ENCODE measurements at places on chromosomes 5 and 9.

DNA sequence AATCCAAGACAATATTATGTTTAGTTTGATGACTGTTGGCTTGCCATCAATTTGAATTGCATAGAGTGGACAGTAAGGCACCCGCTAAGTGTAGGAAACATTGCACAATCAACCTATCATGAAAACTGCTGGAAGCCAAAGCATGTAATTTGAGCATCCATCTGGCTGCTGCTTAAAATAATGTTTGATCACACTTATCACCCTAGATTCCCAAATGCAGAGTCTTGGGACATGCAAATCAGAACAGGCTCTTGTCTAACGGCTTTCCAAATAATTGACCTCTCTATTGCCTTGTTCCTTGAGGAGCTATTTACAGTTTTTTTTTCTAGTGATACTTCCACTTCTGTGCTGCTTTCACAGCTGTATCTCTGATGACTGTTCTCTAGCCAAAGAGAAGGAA, 342.1 kb downstream of the PRR16 start:
- DNase-seq, result no peak

DNA sequence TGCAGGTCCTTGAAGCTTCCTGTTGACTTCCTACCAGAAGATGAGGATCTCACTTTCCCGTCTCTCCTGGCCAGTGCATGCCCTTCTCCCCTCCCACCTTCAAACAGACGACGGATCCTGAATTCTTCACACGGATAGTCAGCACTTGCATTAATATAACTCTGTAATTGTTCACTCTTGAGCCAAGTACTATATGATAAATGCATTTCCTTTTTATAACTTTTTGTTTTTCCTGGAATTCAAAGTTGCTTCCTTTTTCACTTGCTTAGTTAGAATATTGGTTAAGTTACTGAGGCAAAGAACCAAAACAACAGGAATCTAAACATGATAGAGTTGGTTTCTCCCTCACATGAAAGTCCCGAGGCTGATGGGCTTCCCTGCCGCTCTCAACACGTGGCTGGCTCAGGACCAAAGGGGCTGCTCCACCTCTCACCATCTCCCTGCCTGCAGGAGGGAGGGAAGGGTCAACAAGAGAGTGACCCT, 20.2 kb upstream of the EGFL7 start:
- DNase-seq, result no peak

DNA sequence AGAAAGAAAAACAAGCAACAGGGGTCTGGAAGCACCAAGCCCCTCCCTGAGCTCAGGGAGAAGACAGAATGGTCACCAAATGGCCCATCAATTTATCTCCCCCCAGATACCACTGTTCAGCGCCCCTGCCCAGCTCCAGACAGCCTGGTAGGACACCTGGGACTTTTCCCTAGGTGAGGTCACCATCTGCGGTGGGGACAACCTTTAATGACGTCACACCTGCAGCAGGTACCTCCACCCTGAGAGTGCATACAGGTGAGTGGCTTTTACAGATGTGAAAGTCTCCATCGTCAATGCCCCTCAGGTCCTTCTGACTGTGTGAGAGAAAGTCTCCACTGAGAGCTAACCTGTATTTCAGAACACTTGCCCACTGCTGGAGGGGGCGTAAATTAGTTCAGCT, 34.3 kb upstream of the LAMC3 start:
- DNase-seq, result no peak

- no peak for DNase-seq
Measured at GRCh38 chr5:52784737-52785136, 3.0 kb upstream of the ITGA1 start.

- no peak for DNase-seq
Measured at GRCh38 chr9:4508907-4509589, 18.8 kb downstream of the SLC1A1 start.

DNA sequence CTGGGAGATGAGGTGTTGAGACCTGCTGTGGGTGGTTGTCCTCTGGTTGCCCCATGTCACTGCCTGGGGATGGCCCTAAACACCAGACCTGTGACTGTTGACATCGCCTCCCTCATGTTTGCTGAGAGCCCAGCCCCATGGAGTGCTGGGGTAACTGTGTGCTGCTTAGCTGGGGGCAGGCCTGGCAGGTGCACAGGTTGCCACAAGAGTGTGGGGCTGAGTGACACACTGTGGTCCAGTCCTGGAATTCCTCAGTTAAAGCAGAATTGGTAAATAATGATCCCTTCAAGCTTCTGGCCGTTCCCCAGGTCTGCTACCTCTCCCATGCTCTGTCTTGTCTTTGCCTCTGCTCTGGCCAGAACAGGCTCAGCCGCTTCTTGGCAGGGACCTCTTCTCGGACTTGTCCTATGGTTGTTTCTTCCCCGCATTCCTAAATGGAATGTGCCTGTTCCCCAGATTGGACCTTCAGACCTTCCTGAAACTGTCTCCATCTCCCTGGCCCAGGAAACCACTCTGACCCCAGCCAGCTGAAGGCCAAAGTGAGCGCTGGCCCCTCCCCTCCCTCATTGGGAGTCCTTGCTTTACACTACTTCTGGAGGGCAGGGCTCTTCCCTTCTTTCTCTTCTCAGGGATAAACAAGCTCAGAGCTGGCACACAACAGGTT, 61.2 kb upstream of the PITX1 start:
- DNase-seq, result no peak

DNA sequence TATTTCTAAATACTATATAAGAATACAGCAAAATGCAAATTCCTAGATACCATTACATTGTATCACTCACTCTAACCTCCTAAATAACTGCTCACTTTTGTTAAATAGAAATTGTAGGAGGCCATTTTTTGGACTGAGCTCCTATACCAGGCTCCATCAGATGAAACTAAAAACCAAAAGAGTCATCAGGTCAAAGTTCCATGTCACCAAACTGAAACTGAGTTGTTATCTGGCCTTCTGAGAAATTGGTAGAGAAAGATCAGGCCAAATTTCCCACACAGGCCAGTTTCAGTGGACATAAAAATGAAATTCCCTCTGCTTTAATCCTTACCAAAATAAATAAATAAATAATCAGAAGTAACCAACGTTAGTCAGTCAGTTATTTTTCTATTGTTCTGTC, 13.8 kb upstream of the SNX2 start:
- no peak for DNase-seq

GRCh38 chr9:135209852-135210251, 122.4 kb downstream of the OLFM1 start:
- no peak for DNase-seq

DNA sequence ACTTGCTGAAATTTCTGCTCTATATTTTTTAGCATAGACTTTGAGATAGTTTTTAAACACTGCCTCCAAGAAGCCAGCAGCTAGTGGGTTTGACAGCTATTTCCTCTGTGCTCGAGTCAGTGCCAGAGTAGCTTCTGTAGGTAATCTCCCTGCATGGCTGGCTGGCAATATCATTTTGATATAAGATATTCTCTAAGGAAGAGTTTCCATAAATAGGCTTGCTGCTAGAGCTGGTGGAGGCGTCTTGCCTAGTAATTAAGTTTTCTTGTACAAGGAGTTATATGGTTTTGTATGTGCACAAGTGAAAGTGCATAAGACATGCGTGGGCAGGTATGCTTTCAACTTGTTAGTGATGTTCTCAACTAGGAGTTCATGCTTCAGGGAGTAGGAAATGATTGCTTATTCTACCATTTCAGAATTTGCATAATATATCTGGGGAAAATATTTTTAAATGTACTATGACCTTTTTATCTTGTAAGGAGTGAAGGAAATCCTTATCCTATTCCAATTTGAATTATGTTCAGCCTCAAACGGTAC, 74.1 kb upstream of the CCL21 start:
- no peak for DNase-seq

- DNase-seq, result no peak
Measured at GRCh38 chr9:95167998-95168397, 149.5 kb downstream of the FANCC start.

DNA sequence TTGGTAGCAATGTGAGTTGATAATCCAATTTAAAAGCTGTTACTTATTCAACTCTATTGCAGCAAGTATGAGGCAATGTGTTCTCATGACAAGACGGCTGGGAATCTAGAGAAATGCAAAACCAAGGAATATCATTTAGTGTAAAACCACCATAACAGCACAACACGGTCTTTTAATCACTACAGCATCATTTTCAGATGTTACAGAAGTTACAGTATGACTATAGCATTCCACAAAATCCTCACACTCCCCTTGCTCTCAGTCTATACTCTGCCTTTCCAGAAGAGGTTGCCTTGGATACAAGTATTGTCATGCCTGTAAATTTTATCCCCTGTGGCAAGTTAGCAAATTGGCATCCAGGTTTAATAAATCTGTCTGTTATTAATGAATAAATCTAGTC, 28.6 kb upstream of the TAS2R1 start:
- DNase-seq, result no peak

DNA sequence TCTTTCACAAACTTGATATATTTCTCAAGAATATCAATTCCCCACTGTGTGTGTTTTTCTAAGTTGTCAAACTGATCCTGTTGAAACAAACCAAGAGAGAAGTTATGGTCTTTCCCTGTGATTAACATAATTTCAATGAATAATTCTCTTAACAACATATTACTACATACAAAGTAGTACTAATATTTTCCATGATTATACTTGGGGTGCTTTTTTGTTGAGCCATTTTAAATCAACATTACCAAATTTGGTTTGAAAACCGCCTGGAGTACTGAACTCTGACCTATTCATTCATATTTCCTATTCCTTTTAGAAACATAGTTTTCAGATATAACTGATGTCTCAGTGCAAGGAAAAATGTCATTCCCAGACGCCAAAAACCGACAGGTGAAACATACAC, 48.1 kb downstream of the FNBP1 start:
- DNase-seq, result no peak

GRCh38 chr5:54217826-54218503, 92.4 kb downstream of the ARL15 start:
- no peak for DNase-seq

DNA sequence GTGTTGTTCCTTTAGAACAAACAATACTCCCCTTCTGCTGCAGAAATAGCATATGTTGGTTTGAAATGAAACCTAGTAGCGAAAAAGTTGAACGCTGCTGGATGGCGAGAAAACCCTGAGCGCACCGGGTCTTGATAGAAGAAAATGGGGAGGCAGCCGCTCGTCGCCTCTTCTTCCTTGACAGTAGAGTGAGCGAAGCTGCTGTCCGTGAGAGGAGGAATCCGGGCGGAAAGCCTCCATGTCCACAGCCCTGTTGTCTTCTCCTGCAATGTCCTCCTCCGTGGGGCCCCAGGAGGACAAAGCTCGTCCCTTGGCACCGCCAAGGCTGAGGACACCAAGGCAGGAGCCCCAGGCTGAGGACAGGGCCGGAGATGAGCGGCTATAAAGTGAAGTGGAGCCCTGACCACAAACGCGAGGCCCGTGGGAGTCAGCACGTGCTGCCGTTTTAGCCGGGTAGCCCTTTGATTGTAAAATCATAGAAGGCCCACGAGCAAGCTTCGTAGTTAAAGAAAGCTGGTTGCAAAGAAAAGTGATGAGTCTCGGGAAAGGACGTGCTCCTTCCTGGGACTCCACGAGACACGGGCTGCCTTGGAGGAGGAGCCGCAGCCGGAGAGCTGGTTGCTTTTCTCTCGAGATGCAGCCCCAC, 35.6 kb downstream of the MRPL36 start:
- no peak for DNase-seq

- no peak for DNase-seq
Measured at GRCh38 chr5:172071309-172071875, 65.0 kb upstream of the FBXW11 start.

GRCh38 chr5:96565582-96566265, 96.5 kb upstream of the CAST start:
- DNase-seq, result no peak

DNA sequence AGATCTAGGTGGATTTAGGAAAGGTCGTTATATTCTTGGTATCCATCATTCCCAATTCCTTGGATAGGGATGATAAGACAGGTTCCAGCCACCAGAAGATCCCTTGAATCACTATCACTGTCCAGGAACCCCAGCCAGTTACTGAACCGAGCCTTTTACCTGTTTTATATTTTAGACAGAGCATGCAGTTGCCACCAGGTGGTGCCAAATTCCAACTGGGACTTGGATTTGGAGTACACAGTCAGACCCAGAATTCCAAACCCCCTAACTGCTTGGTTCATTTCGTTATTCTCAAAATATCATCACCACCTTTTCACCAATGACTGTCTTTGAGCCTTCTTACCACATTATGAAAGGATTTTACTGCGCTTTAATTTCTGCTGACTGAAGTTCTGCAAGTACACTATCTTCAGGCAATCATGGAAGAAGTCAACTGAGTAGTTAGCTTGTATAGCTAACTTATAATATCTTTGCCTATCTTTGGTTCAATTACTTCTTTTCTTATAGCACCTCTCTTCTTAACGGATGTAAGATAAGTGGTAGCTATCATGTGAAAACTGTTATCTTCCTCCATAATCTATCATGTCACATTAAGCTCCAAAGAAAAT, 191.8 kb downstream of the PRR16 start:
- DNase-seq, result no peak

DNA sequence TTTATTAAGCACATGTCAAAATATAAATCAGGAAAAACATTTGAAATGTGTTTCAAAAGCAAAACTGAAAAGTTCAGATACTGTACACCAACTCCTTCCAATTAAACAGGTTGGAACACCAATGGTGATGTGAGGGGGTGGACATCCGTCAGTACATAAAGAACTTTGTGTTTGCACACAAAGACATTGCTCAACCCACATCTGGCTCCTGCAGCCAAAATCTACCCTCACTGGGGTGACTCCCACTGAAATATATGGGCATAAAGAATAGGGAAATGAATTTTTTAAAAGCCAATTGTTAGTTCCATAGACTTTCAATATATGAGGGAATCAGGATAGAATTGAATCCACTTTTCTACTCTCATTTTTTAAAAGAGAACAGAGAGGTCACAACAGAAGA, 63.9 kb downstream of the MEGF9 start:
- DNase-seq, result no peak

DNA sequence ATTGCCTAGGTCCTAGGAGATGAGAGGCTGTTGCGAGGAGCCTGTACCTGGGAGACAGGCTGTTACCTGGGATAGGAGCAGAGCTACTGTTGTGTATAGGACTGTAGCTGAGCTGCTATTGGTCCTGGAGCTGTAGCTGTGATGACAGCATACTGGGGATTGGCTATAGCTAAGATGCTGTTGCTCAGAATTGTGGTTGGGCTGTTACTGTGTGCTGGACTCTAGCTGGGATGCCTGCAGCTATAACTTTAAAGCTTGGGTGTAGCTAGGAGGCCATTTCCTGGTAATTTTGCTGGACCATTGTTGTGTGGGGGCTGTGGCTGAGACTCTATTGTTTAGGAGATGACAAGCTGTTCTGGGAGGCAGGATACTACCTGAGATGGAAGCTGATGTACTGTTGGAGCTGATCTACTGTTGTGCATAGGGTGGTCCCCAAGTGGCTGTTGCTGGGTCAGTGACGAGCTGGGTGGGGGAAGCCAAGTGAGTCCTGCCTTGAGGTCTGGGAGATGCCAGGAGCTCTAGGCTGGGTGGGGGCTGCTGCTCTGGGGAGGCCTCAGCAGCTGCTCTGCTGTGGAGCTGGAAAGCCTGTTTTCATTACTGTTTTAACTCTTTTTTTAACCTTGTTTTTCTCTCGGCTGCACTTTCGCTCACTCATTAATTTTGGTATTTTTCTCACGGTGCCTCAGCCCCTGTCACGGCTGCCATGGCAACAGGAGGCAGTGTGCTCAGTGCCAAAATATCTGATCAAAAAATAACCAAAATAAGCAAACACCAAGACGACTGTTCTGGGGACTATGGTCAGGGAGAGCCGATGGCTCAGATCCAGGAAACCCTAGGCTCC, 3.0 kb upstream of the PCDH1 start:
- DNase-seq, result no peak

GRCh38 chr5:149782018-149782894, 52.1 kb downstream of the PPARGC1B start:
- no peak for DNase-seq
